Activated CD4-positive, alpha-beta memory T cell treated with anti-CD3 and anti-CD28 coated beads for 36 hours (primary cell): ENCODE measurements at places on chromosomes 3 and 15. TPM values are rescaled to one million over a fixed set of nuclear protein-coding genes. Genes with fewer than 3 reads are reported as not detected.

CHRNA7 gene
- not detected for total RNA-seq

DNA sequence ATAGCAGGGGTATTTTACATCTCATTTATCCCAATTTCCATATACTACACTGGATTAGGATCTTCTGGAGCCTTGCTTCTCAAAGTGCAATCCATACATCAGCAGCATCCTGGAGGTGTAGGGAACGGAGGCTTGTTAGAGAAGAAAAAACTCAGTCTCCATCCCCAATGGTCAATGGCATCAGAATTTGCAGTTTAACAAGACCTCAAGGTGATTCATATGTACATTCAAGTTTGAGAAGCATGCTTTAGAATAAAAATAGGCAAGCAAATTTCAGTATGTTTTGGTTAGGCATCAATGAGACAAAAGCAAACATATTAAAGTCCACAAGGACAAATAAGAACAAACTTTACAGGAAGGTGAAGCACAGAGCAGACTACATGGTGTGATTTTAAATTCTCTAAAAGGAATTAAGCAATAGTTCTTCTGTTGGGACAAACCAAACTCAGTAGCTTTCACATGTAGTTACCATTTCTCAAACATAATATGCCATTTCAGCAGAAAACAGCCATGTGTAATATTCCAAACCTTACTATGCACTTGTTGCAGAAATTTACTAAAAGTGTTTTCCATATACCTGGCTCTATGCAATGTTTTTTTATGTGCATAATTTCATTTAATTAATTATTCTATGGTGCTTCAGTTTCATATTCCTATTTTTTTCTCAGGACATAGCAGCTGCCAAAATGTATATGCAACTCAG lies 360.3 kb upstream of the NECTIN3 start:
- H3K27me3 ChIP-seq, result peaks cover 1% of the 10 kb centered on the region
- no peaks in the 10 kb centered on the region for H3K36me3 ChIP-seq
- no peak for DNase-seq
- H3K4me3 ChIP-seq, result no peak overlapping the region

DNA sequence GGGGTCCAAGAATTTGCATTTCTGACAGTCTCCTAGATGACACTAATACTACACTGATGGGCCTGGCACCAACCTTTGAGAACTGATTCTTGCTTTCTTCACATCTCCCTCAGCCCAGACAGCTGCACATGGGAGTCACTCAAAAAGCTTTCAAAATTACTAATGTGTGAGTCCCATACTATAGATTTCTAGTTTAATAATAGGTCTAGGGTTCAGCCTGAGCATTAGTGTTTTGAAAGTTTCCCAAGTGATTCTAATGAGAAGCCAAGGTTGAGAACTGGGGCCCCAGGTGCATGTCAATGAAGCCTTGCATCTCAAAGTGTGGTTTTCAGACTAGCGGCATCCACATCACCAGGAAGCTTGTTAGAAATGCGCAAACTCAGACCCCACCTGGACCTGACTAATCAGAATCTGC lies 159.9 kb upstream of the CMC1 start:
- no peaks in the 10 kb centered on the region for H3K36me3 ChIP-seq
- H3K4me1 ChIP-seq, result no peaks in the 10 kb centered on the region
- no peaks in the 10 kb centered on the region for H3K27me3 ChIP-seq
- H3K27ac ChIP-seq, result no peak overlapping the region

DNA sequence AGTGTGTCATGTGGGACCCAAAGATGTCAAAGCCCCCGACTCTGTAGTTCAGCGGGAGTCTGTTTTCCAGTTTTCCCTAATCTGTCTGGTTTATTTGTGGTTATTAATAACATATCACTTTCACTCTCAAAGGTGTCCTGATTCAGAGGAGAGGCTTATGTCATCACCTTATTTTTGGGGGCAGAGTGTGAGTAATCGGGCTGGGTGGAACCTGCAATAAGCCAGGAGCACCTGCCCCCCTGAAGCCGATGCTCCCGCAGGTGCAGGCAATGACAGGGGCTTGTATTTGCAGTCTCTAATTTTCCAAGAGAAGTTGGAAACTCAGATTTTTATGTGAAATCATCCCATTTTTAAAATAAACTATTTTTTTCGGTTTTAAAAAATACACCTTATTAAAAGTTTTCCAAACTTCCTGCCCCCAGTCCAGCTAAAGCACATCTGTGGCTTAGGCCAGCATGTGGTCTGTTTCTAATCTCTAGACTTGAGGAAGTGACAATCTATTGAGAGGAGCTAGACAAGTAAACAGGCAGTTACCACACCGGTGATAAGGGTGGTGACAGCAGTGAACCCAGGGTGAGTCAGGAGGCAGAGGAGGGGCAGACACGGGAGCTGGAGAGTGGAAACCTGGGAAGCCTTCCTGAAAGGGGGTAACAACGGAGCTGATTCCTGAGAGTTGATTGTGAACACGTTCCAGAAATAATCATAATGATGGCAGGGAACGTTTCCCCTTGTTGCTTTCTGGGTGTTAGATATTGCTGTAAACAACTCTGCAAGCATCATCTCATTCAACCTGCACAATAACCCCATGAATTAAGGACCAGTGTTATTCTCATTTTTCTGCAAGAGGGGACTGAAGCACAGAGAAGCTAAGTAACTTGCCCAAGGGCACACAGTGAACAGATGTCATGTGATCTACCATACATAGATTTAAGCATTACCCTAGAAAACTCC lies 37.2 kb downstream of the BHLHE40 start:
- peak overlapping the region; percentile 66 for H3K27ac ChIP-seq
- H3K4me3 ChIP-seq, result no peak overlapping the region
- H3K36me3 ChIP-seq, result no peaks in the 10 kb centered on the region
- DNase-seq, result peak; percentile 69

DNA sequence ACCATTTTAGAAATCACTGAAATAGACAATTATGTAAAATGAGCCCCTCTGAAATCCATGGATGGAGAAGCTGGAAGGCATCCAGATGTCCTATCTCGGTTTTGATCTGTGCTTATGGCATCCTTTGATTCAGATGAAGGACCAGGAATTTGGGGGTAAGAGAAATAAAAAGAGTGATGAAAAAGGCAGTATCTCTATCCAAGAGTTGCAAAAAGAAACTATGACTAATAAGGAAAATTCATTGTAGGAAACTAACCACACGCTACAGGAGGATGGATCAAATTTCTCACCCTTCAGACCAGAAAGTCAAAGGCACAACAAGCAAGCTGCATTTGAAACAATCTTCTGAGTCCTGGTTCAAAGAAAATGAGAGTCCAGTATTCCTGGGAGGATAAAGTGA lies 34.8 kb downstream of the SRGAP3 start:
- H3K27ac ChIP-seq, result no peak overlapping the region
- H3K27me3 ChIP-seq, result no peaks in the 10 kb centered on the region
- no peak for DNase-seq
- H3K36me3 ChIP-seq, result no peaks in the 10 kb centered on the region
- no peak overlapping the region for H3K4me3 ChIP-seq
- no peaks in the 10 kb centered on the region for H3K4me1 ChIP-seq

CCDC191 gene
- 3.5 TPM for total RNA-seq

- H3K4me1 ChIP-seq, result peaks cover 30% of the 10 kb centered on the region
- H3K27me3 ChIP-seq, result no peaks in the 10 kb centered on the region
- no peak overlapping the region for H3K27ac ChIP-seq
- no peak for DNase-seq
- peaks cover 48% of the 10 kb centered on the region for H3K36me3 ChIP-seq
Measured at GRCh38 chr3:12566976-12567375, 10.1 kb downstream of the MKRN2 start.

- no peaks in the 10 kb centered on the region for H3K4me1 ChIP-seq
- no peak overlapping the region for H3K27ac ChIP-seq
- no peak for DNase-seq
- no peaks in the 10 kb centered on the region for H3K36me3 ChIP-seq
- no peak overlapping the region for H3K4me3 ChIP-seq
Measured at GRCh38 chr15:78140292-78140691, 8.9 kb upstream of the IDH3A start.

DNA sequence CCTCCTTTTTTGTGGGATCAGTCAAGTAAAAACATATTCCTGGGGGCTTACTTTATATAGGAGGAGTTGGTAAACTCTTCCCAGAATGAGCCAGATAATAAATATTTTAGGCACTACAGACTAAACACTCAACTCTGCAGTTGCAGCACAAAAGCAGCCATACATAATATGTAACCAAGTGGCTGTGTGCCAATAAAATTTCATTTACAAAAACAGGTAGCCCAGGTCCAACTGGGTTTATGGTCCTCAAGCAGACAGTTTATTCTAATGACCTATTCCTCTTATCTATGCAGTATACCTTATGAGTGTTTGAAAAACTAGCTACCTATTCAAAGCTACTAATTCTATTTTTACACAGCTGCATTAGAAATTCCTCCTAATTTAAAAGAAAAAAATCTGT lies 61.8 kb downstream of the FAIM start:
- H3K4me1 ChIP-seq, result no peaks in the 10 kb centered on the region
- no peak for DNase-seq
- H3K27me3 ChIP-seq, result no peaks in the 10 kb centered on the region
- H3K36me3 ChIP-seq, result peaks cover 43% of the 10 kb centered on the region
- no peak overlapping the region for H3K27ac ChIP-seq

GRCh38 chr15:41633609-41634008 lies 26.6 kb upstream of the MGA start:
- H3K27ac ChIP-seq, result no peak overlapping the region
- no peak overlapping the region for H3K4me3 ChIP-seq
- H3K36me3 ChIP-seq, result no peaks in the 10 kb centered on the region
- no peaks in the 10 kb centered on the region for H3K27me3 ChIP-seq

DNA sequence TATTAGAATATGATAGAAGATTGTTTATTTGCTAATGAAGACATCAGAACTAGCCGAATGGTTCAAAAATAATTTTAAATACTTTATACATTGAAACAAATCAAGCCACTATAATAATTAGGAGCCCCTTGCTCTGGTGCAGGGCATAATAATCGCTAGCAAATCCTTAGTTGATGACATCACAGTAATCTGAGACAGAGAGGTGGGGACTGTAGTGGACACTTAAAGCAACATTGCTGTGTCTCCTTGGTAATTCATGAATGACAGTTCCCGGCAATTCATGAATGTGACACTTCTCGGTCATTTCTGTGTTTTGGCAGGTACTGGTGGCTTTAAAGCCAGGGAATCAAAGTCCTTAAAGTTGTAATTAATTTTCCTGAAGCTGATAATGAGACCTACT lies 114.3 kb downstream of the PPM1L start:
- H3K27ac ChIP-seq, result no peak overlapping the region
- no peak overlapping the region for H3K4me3 ChIP-seq
- no peaks in the 10 kb centered on the region for H3K36me3 ChIP-seq
- DNase-seq, result no peak

- no peak for DNase-seq
- peaks cover 8% of the 10 kb centered on the region for H3K36me3 ChIP-seq
- H3K27me3 ChIP-seq, result no peaks in the 10 kb centered on the region
- peaks cover 6% of the 10 kb centered on the region for H3K4me1 ChIP-seq
Measured at GRCh38 chr3:179036226-179036625, 35.4 kb downstream of the ZMAT3 start.
